Activated CD4-positive, alpha-beta T cell treated with anti-CD3 and anti-CD28 coated beads, Interleukin-2, amount 50 U/mL, for 16 hours (primary cell): ENCODE measurements at places on chromosomes 7 and 10.

GRCh38 chr10:88592381-88592780 is 5.8 kb downstream of the LIPJ start:
- no peak for DNase-seq

- peak; percentile 82 for DNase-seq
These were observed 10.8 kb downstream of the ERLIN1 start for GRCh38 chr10:100174699-100175677.

DNA sequence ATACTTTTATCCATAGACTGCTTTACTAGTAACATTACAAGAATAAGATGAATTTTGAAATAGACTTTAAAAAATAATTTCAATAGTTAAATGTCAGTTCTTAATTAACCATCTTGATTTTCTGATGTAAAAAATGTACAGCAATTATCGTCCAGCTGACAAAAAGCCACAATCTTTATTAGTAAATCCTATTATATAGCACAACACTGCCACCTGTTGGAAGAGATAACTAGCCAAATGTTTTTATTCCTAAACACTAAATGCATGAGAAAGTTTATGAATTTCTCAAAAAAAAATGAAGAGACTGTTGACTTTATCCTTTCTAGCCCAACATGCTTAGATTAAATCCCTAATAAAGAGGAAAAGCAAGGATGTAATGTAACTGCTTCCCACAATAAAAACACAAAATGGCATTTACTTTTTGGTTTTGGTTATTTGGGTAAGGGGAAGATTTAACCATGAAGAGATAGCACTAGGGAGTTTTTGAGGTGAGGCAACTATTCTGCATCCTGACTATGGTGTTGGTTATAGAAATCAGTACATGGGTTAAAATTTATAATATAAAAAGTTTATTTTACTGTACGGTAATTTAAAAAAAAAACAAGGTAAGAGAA is 8.0 kb downstream of the COA1 start:
- DNase-seq, result peak; percentile 47

- DNase-seq, result no peak
These were observed 123.4 kb upstream of the ZNF92 start for GRCh38 chr7:65250216-65250615.

GRCh38 chr7:82105463-82105862 is 335.6 kb upstream of the HGF start:
- DNase-seq, result no peak

- DNase-seq, result no peak
These were observed 81.4 kb downstream of the ABLIM1 start for GRCh38 chr10:114576716-114577115.

DNA sequence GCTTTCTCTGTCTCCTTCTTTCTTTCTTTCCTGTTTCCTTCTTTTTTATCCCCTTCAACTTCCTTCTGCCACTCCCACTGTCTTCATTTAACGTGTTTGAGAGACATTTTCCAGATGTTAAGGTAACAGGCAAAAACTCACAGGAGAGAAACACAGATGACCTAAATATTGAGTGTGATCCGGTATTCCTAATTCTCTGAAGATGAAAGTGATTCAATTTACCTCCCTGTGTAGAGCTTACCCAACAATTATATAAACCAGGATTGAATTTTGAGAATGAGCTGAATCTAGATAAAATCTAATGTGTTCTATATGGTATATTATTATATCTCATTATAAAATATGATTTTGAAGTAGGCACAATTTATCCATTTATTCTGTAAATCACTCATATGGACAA is 46.5 kb upstream of the RSU1 start:
- DNase-seq, result no peak

GRCh38 chr7:139720705-139721231 is 57.0 kb downstream of the HIPK2 start:
- DNase-seq, result peak; percentile 38

GRCh38 chr10:4687397-4687796 is 138.6 kb upstream of the AKR1E2 start:
- DNase-seq, result no peak

DNA sequence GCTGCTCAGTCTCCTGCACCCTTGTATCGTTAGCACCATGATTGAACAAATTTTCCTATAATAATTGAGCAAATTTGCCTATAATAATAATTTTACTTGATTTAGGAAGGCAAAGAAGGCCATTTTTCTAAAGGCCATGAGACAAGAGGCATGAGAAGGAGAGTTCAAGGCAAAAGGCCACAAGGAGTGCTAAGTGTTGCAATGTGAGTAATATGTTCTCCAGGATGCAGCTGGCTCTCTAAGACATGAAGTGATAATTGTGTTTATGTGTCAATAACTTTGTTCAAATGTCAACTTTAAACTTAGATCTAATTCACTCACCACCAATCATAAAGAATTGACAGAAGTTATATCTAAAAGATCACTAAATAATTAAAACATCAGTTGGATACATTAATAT is 53.8 kb downstream of the SGCE start:
- no peak for DNase-seq

DNA sequence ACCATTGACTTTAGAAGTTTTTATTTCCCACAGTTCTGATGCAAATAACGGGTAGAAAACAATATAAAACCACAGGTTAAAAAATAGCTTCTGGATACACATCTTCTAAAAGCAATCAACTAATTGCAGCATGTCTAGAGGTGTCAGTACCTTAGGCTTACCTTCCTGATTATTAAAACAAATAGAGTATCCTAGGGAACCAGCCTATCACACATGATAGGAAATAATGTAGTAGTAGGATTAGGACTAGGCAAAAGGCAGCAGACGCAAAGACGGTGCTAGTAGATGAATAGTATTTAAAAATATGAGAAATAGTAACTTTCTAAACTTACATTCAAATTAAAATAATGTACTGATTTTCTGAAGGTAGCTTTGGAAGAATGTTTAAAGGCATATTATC is 41.7 kb upstream of the PHYHIPL start:
- DNase-seq, result no peak

- DNase-seq, result no peak
These were observed 259.7 kb downstream of the DNAJB6 start for GRCh38 chr7:157596471-157596870.

DNA sequence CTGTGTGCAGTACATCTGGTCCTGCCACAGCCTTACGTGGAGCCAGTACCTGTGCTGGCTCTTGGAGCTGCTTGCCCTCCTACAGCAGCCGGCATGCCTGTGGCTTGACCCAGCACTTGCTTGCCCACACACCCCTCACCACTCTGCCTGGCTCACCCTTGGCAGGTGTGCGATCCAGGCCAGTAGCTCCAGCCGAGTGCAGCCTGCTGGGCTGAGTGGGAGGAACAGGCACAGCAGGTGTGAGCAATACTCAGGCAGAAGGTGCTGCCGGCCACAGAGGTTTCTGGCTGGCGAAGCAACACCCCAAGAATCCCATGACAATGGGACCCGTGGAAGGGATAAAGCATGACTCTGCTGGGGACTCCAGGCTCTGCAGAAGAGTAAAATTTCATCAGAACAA is 173.5 kb upstream of the ADCY1 start:
- no peak for DNase-seq

DNA sequence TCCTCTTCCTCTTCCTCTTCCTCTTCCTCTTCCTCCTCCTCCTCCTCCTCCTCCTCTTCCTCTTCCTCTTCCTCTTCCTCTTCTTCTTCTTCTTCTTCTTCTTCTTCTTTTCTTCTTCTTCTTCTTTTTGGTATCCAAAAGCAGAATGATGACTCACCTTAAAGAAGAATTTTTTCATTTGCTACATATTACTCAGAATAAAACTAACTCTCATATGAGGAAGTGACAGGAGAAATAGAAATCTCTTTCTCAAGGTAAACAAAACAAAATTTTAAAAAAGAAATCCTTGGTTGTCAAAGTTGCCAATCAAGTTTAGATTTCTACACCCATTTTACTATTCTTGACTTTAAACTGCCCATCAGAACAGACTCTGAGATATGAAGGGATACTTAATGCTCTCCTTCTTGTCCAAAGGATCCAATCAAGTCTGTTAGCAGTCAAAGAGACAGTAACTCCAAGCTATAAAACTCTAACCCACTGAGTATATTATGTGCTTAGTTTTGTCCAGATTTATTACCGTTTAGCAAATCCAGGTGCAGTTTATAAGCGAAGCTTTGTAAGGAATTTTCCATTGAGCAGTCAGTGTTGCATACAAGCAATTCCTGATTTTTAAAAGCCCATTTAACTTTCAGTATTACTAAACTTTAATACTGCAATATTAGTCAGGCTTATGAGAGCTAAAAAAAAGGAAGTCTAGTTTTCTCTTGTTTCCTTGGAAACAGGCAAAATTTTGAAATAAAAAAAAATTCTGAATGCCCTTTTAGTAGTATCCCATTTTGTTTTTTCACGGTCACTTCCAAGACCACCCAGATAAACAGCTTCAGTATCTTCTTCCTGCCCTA is 43.1 kb upstream of the SNX13 start:
- DNase-seq, result no peak

DNA sequence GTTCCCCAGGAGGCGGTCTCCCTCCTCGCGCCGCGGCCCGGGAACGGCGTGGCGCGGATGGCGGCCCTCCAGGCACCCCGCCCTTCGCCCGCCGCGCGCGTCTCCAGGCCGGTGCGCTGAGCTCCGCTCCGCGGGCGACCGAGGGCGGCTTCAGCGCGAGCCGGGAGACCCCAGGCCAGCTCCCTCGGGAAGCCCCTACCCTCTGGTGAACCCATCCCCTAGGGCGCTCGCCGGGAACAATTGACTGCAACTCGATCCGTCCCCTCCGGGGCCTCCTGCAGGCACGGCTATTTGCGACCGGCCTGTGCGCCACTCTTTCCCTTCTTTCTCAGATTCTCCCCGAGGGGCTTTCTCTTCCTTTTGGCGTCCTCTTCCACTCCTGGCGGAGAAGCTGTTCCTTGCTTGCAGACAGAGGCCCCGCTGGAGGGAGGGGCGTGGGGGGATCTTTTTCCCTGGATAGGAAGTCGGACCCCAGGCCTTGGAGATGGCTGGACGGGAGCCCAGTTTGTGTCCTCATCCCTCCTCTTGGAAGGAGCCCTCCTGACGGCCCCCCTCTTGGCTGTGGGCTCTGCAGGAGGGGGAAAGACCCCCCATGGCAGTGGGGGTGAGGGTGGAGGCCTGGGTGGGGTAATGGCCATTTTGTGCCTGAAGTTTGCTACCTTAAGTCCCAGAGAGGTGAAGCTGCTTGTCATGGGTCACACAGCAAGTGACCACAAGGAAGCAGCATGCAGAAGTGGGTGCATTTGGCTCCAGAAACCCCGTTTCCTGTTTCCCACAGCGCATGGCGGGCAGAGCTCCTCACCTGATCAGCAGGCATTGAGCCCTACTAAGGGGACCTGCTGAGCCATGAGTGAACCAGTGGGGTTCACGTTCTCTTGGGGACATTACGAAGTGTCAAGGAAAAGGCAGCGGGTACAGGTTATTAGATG is 171.2 kb upstream of the TNRC18 start:
- no peak for DNase-seq

DNA sequence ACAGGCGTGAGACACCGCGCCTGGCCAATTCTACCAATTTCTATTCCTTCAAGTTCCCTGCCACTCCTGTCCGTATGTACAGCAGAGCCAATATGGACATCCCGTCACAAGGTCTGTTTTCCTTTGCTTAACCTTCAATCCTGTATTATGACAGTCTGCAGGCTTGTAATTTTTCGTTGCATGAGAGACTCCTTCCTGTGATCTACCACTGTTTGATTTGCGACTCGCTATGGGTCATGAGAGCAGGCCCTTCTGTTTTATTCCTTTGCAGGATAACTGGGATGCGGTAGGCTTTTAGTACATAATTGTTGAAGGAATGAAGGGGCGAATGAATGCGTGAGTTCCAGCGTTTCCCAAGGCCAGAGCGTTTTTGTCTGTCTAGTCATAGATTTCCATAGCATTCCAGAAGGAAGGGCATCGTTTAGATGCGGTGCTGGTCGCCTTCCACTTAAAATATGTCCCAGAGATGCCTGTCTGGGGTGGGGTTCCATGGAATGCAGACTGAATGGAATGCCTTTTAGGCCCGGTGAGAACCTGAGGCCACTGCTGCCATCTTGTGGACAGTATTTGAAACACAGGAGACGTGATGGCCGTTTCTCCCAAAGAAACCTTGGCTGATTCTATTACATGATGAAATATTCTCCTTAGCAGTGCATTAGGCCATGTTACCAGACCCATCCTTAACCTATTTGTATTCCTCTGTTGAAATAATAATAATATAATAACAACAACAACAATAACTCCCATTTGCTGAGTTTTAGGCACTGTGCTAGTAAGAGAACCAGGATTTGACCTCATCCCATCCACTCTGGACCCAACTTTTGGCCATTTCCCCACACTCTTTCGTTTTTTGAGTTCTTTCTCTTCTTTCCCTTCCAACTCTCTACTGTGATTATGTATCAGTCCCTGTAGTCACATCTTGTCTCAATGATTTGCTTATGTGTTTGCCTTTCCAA is 193.2 kb downstream of the MYOF start:
- DNase-seq, result peak; percentile 53

DNA sequence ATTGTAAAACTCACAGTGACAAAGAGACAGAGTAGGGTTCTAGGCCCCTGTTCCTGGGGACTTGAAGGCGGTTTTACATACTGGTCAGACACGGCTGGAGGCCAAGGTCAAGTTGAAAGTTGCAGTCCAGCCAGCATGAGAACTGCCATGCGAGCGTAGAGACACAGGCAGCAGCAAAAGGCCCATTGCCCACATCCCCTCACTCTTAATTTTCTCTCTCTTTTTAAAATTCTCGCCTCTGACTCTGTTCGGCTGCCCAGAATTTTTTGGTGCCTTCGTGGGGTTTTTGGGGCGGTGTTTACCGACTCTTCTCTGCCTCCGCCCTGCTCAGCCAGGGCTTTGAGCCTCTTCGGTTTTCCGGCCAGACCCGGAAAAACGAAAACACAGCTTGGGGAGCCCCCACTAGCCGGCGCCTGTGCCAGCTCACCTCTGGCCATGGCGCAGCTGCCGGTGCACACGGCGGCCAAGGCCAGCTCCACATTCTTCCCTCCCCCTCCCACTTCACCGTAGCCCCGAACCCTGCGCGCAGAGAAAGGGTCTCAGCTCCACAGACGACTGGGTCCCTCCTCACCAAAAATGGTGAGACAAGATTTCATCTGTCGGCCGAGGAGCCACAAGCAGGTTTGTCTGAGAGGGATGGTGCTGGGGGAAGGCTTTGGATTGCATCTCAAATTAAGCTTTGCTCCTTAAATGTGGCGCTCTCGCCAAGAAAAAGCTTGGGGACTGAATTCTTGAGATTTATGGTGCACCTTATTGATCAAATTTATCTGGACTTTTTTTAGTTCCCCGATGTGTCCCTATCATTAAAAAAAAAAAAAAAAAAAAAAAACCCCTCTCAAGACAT is 2.3 kb upstream of the HOXA13 start:
- no peak for DNase-seq

DNA sequence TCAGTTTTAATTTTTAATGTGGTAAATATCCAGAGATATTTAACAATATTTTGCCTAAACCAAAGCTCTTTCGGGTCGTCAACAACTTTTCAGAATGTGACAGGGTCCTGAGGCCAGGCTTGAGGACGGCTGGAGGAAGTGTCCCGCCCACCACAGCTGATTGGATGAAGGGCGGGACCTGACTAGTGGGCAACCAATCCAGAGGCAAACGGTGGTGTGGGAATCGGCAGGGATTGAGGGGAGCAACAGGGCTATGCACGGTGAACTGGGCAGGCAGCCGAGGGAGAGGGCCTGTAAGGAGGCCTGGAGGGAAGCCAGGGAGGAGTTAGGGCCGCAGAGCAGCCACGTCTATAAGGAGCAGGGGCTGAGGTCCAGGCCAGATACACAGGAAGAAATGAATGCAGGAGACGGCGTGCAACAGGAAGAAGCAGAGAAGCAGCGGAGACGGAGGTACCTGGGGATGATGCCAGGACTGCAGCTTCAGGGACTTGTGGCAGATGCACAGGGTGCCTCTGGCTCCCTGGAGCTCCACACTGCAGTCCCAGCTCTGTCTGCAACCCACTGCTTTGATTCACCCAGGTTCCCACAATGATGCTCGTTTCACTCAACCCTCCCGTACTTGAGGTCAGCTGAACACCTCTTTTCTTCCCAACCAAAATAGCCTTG is 46.1 kb upstream of the ZMIZ1 start:
- peak; percentile 5 for DNase-seq
